Mesothelial cell of epicardium (in vitro differentiated cells): ENCODE measurements at places on chromosomes 1 and 21.
A peak's percentile ranks its signal among the peaks of the same experiment; 100 is the strongest.

DNA sequence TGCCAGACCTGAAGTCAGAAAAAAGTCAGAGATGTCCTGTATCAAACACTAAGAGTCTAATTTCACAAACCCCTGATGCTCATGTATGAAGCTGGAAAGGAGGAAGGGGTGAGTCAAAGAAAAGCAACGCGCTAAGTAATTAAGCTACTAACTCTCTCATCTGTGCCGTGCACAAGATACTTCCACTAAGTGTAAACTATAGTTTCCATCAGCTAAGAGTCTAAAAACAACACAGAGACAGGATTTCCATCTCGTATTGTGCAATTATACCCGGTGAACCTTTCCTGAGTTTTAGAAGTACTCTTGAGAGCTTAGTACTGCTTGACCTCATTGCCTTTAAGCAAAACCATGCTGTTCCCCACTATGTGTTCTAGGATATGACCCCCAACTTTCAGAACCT is 19.0 kb downstream of the DNALI1 start:
- no peak for DNase-seq

DNA sequence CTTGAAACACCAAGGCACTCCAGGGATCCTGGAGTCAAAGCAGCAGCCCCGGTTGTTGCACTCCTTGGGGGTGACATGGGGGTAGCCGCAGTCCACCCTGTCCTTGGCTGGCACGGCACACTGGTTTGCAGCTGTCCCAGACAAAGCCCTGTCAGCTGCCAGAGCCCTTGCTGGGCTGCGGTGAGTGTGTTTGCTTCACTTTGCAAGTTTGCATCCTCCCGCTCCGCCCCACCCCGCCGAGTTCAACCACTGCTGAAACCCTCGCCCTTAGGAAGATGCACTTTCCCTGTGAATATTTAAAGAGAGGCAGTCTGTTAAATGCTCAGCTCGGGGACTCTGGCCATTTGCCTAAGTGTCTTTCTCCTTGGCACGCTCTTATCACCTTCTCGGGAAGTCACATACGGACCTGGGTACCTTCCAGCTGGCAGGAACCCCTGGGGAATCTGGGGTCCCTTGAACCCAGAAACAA is 1.7 kb downstream of the TFF3 start:
- no peak for DNase-seq

DNA sequence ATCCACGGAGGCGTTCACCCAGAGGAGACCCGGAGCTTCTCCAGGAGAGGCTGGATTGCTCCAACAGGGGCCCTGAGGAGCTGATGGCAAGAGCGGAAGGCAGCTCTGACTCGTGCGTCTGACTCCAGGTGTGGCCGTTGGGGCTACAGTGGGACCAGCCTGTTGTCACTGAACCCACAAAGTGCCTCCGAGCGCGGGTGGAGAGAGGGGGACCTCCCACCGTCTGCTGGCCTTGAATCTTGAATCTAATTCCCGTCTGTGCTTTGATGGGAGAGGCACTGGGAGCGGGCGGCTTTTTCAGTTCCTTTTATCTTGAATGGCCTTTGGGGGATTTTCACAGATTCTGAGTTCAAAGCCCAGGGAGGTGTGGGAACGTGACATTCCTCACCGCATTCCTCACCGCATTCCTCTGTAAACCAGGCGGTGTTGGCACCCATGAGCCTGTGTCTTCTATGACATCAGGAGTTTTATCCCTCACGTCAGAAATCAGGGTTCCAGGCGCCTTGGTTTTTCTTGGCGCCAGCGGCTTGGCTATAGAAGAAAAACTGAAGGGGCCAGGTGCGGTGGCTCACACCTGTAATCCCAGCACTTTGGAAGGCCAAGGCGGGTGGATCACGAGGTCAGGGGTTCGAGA is 39.2 kb upstream of the COL18A1 start:
- no peak for DNase-seq

DNA sequence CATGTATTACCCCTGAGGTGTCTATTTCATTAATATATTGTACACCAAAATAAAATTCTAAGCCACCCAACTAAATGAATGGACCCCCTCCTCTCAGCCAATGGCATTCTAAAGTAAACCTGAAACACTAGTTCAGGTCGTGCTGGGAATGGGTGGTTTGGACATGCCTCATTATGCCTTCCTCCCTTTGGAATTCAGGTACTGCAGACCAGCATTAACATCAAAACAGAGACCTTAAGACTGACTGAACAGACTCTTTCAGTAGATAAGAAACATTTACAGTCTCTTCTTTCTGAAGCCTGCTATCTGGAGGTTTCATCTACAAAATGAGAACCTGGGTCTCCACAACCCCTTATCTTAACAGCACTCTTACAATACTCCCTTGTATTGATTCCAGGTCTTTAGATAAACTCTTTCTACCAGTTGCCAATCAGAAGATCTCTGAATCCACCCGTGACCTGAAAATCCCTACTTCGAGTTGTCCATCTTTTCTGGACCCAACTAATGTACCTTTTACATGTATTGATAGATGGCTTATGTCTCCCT is 93.6 kb downstream of the PKN2 start:
- no peak for DNase-seq

- no peak for DNase-seq
Observed at GRCh38 chr1:110185181-110185580, 24.9 kb upstream of the KCNC4 start.

DNA sequence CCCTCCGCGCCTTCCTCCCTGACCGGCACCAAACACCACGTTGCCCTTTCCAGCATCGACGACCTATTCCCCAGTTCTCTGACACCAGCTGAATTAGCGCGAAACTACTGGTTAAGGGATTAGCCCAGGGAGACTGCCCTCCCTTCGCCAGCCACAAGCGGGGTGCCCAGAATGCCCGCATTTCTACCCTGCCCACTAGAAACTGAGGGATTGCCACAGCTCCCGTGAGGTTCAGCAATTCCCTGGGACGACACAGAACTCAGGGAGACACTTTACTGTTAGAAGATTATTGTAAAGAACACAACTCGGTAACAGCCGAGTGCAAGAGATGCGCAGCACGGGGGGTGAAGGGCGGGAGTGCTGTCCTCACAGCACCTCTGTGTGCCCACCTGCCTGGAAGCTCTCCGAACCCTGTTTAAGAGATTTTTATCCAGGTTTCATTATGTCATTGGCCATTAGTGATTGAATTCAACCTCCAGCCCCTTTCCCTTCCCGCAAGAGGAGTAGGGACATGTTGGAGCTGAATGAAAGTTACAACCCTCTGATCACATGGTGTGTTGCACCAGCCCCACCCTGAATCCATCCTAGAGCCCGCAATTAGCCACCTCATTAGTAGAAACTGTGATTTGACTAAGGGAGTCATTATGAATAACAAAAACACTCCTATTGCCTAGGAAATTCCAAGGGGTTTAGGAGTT is 15.8 kb upstream of the RIPPLY3 start:
- no peak for DNase-seq

GRCh38 chr1:68321084-68321685 is 88.9 kb upstream of the WLS start:
- DNase-seq, result peak; percentile 69
